ENCODE measurements at places on chromosomes 11 and 22. TPM values are rescaled to one million over a fixed set of nuclear protein-coding genes. Genes with fewer than 3 reads are reported as not detected.
A peak's percentile ranks its signal among the peaks of the same experiment; 100 is the strongest.

The TUBA8 gene
- 0.69 TPM for polyA plus RNA-seq

The MTCH2 gene
- 112 TPM for polyA plus RNA-seq

DNA sequence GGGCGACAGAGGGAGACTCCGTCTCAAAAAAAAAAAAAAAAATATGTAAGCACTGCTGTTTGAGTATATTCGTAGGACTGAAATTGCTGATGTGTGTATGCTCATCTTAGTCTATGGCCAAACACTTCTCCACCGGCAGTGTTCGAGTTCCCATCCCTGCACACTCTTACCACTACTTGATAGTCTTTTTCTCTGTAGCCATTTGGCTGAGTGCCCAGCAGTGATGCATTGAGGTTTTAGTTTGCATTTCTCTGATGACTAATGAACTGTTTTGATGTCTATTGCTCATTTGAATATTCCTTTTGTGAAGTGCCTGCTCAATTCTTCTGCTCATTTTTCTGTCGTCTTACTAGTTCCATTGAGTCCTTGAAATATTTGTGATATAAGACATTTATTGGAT lies 1.9 kb downstream of the TIRAP start:
- peak; percentile 61 for DNase-seq

GRCh38 chr22:42389143-42389542 lies 43.1 kb downstream of the NFAM1 start:
- DNase-seq: no peak

All from HepG2 (cell line).